ENCODE measurements at places on chromosomes 2 and 18.

- no peak for DNase-seq
Measured at GRCh38 chr2:42792583-42793333, at the start of gene HAAO. TSS of gene HAAO (minus strand) at chr2:42792583. CDS start at chr2:42792536, 47 bp downstream.

GRCh38 chr18:56118422-56118821 is 520.0 kb downstream of the TXNL1 start:
- DNase-seq: no peak

GRCh38 chr2:240423788-240424191 is 11.7 kb upstream of the GPC1 start:
- DNase-seq: no peak

- no peak for DNase-seq
Measured at GRCh38 chr2:71694501-71695234, 241.3 kb downstream of the DYSF start.

GRCh38 chr18:47964053-47964452 is 33.6 kb upstream of the SMAD2 start:
- DNase-seq: no peak

DNA sequence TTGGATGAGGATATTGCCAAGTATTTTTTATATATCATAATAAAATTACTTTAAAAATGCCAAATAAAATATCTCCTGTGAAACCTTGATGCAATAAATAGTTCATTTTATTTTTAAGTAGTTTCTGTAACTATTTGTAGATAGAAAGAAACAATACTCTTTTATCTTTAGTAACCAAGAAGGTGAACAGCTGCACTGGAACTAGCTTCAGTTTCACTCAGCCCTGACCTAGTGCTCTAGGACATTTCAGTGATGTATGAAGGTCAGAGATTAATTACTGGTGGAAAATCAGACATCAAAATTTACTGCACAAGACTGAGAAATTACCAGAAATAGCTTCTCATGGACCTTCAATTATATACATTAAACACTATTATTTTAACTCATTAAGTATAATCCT is 1305.0 kb downstream of the CNTNAP5 start:
- no peak for DNase-seq

GRCh38 chr2:108980076-108980475 is 8.9 kb downstream of the EDAR start:
- no peak for DNase-seq

- DNase-seq: no peak
Measured at GRCh38 chr2:226030369-226030768, 630.9 kb downstream of the NYAP2 start.

DNA sequence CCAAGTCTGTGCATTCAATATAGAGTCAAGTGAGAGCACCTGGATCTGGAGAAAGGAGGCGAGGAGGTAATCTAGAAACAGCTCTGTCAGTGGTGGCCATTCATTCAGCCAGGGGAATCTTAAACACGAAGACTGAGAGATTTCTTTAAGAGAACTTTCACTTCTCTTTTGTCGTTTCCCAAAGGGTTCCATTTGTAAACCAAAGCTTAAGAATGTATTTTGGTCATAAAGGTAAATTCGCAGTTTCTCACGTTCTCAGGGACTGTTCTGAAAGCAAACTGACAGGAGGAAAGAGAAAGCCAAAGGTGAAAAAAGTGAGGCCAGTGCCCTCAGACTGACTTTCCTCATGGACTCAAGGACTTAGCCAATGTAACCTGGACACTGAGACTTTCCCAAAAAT is 513.5 kb downstream of the CMPK2 start:
- DNase-seq: no peak
